ENCODE measurements at places on chromosomes 3 and 15. TPM values are rescaled to one million over a fixed set of nuclear protein-coding genes. Genes with fewer than 3 reads are reported as not detected.

GRCh38 chr3:147195887-147196286, 210.5 kb downstream of the ZIC4 start:
- DNase-seq: no peak
- H3K27ac ChIP-seq: no peak overlapping the region
- H3K27me3 ChIP-seq: no peaks in the 10 kb centered on the region
- no peaks in the 10 kb centered on the region for H3K36me3 ChIP-seq
- no peaks in the 10 kb centered on the region for H3K4me1 ChIP-seq

DNA sequence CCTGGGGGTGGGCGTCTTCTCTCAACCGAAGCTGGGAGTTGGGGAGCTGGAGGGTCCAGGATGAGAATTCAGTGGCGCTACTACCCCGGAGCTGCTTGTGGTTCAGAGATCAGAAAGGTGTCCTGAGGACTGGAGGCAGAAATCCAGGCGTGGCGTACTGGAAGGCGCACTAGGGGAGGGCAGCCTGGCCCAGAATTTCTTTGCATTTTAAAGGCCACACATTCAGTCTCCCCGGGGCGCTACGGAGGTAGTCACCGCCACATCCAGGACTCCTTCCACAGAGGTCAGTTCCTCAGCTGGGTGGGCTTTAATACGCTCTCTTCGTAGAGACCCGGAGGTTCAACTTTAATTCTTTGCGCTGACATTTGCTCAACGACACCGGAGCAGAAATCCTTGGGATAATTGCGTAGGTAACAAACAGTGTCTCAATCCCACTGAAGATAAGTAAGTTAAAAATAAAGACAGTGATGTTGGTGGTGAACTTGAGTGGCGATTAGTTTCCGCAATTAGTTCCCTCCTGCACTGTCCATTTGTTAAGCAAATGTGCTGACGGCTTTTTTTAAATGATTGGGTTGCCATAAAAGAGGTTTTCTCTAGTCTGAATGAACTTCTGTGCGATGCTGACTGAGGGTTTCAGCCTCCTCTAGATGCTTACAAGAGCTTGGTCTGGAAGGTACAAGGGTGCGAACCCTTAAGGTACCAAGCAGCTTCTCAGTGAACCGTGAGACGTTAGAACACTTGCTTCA, 535 bp downstream of the MCTP2 start:
- peak; percentile 28 for DNase-seq
- peaks cover 7% of the 10 kb centered on the region for H3K27me3 ChIP-seq
- peak overlapping the region; percentile 61 for H3K4me3 ChIP-seq
- H3K4me1 ChIP-seq: peaks cover 16% of the 10 kb centered on the region
- H3K36me3 ChIP-seq: no peaks in the 10 kb centered on the region

- DNase-seq: no peak
- H3K4me1 ChIP-seq: no peaks in the 10 kb centered on the region
- no peak overlapping the region for H3K4me3 ChIP-seq
- no peak overlapping the region for H3K27ac ChIP-seq
- H3K27me3 ChIP-seq: peaks cover 9% of the 10 kb centered on the region
Measured at GRCh38 chr3:194808640-194809097, 123.0 kb downstream of the FAM43A start.

DNA sequence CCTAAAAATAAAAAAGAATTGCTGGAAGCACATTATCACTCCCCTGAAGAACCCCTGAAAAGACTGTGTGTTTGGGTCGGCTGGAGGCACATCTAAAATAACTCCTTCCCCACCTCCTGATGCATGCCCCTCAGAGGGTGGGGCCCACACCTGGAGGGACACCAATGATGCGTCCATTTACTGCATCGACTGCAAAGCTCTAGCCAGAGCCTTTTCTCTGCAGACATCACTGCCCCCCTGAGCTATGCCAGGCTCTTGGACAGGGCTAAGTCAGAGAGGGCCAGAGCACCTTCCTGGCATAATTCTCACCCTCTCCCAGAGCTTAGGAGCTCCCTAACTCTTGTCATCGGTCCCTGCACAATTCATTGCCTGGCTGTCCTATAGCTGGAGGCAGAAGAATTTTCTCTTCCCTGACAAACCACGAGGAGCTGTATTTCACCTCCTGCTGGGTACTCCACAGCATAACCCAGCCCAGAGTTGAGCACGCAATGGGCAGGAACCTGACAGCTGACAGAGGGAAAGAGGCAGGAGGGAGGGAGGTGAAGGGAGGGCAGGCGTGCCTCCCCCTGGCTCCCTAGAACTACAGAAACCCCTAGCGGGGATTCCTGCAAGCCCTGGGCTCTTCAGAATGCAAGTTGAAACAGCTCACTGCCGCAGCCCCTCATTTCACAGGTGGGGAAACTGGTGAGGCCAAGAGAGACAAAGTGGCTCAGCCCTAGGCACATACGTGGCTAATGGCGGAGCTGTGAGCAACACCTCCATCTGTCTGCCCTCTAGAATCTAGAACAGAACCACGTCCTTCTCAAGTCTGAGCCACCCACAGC, 46.6 kb downstream of the XXYLT1 start:
- no peaks in the 10 kb centered on the region for H3K27me3 ChIP-seq
- no peak for DNase-seq
- no peaks in the 10 kb centered on the region for H3K36me3 ChIP-seq
- H3K4me3 ChIP-seq: no peak overlapping the region
- no peak overlapping the region for H3K27ac ChIP-seq

The GOLGA8J gene
- polyA plus RNA-seq: not detected

The PLS1 gene
- polyA plus RNA-seq: 1.8 TPM

The CPN2 gene
- polyA plus RNA-seq: not detected
